ENCODE measurements at places on chromosomes 11 and 22.

DNA sequence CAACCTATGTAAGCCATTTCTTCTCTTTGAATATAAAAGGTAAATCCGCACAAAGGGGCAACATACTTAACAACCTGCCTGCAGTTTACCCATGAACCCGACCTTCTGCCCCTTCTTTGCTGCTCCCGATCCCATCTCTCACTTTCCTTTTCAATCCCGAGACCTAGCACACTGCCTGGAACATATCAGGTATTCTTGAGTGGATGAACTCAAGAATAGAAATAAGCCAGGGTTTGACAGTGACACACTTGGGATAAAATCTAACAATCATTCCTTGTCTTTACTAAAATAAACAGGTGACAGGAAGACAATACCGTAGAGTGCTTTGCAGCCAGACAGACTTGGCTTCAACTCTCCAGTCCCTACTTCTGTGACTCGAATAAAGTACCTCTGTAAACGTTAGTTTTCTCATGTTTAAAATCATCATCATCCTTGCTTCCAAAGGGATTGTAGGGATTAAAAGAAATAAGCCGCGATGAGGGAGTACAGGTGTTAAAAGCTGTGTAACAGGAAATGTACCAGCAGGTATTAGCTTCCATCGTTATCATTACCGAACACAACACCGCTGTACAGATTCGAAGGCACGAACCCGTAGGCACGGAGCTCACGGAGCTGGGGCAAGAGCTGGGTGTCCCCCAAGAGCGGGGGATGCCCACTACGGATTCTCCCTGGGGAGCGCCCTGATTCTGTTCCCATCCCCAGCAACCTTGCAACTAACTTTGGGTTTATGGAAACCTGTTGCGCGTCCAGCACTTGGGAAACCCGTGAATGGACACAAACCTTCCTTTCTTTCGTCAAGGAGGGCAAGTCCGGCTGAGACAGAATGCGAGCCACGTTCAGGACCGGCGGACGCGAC is 720 bp downstream of the UFD1 start:
- no peak for DNase-seq

DNA sequence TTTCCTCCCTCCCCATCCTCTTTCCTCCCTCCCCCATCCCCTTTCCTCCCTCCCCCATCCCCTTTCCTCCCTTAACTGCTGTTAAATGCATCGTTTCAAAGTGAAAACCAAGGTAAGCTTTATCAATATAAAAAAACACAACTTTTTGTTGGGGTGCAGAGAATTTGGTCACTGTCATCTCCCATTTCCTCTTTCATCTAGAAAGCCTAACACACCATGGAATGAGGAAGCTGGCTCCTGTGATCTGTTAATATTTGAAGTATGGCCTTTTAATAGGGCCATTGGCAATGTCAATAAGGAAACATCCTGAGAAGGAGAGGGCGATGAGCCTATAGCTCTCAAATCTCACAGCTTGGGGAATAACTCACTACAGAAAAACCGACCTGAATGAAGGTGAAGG is 7.0 kb downstream of the EXPH5 start:
- no peak for DNase-seq

DNA sequence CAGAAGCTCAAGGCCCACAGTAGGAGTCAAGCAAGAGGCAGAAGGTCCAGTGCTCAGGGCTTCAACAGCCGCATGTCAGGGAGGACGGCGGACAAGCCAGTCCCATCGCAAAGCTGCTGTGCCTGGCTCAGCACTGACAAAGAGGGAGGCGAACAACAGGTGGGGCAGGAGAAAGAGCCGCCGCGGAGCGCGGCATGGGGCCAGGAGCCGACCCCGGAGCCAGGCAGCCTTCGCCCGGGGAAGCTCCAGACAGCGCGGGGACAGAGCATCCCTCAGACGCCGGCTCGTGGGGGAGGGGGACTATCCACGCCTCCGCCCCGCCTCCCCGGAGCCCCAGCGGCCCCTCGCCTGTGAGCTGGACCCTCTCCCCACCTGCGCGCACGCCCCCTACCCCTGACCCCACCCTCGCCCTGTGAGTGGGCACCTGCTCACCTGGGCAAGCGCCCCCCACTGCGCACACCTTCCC is 369 bp downstream of the DHCR7 start:
- DNase-seq = peak; percentile 33

DNA sequence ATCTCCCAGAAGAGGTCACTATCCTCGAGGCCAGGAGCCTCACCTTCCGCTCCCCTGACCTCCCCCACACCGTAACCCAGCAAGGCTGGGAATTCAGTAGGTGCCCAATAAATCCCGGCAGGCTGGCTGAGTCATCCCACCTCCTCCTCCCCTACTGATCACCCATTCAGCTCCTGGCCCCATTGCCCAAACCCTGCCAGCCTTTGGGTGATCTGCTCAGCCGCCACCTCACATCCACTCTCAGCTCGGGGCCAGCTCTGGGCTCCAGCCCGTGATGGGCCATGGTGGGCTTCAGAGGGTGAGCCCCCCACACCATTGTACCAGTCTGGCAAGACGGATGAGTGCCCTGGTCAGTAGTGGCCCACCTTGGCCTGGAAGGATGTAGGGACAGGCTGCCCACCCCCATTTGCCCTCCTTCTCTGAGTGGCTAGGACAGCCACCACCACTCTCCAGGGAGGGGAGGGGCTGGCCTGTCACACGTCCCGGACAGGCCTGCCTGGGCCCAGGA is 8.2 kb downstream of the TRPM5 start:
- DNase-seq = no peak

DNA sequence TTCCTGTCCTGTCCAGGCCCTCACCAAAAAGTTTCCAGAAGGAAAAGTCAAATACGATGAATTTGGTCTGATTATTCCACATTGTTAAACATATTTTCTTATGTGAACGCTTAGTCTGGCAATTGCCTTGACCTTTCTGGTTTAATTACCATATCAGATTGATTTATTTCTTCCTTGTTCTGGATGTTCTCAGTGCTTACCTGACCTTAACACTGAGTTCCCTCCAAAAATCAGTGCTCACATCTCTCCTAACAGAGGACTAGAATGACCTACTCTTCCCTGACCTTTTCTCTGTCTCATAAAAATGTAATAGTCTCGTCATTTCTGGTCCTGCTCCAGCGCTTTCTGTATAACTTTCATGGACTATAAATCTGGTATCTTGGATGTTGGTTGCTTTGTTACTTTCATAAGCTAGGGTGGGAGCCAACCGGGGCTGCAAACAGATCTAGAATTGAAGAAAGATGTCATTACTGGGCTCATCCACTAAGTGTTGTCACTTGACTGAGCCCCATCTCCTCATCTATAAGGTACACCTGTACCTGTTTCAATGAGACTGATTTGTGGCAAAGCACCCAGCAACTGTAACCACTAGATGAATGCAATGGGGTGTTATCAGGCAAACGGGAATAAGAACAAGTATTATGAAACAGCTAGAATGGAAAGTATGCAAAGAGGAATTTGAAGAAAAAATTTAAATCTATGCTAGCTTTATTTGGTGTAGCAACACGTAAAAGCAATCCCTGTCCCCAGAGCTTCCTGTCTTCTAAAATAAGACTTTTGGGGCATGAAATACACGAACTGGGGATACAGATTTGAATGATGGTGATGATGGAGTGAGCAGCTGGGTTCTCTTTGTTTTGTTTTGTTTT is 2.4 kb downstream of the FADS2 start:
- no peak for DNase-seq

DNA sequence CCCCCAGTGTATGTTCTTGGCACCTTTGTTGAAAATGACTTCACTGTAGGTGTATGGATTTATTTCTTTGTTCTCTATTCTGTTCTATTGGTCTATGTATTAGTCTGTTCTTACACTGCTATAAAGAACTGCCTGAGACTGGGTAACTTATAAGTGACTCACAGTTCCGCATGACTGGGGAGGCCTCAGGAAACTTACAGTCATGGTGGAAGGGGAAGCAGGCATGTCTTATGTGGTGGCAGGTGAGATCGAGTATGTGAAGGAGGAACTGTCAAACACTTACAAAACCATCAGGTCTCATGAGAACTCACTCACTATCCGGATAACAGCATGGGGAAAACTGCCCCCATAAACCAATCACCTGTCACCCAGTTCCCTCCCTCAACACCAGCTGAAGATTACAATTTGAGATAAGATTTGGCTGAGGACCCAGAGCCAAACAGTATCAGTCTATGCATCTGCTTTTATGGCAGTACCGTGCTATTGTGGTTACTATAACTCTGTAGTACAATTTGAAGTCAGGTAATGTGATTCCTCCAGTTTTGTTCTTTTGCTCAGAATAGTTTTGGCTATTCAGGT is 836.2 kb downstream of the DLG2 start:
- no peak for DNase-seq

DNA sequence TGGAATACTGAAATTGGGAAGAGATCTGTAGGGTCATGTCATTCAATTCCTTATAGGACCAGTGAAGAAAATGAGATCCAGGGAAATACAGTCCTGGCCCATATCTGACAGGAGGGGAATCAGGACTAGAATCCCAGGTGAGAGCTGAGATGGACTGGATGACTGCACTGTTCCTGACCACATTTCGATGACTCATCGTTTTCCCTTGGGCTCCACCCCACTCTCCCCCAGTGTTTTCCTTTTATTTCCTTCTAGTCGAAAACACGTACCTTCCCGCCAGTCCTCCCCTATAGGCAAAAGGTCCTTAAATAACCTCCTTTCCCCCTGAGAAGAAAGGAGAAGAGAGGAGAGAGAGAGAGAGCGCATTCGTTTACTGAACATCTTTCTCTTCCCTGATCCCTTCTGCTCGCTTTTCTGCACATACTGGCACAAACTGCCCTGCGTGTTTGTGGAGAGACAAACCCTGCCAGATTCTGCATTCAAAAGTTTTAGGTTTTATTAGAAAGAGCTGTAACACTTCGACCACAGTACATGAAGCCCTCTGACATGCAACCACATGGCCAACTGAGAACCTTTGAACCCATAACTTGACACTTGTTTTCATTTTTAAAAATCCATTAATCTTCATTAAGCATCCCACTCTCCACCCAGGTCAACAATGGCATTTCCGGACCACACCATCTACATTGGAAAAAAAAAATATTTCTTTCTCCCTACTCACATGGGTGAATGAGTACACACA is 565.7 kb downstream of the METTL15 start:
- no peak for DNase-seq

DNA sequence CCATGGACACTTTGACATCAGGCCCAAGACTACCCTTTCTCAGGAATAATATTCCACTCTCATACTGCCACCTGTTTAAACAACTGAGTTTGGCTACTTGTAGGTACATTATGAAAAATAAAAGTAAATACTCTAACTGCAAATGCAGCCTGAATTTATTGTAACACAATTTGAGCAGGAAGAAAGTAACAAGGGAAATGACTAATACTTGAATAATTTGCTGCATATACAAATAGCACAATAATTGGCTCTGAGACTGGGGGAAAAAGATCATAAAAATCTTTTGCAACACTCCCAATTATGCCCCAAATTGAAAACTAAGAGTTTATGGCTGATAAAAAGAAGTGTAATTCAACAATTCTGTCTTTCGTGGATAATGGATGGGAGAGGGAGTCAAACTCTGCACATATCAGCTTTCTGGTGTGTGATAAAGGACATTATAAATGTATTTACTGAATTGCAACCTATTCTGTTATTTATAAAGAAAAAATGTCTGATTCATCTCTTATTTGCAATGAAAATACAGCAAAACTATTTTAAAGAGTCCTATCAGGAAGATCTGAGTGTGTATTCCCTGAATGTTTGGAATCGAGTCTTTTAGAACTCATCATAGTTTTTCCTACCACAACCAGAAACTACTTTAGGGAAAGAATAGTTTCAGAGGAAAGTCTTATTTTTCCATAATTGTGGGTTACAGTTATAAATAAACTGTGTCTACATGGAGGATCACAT is 359.0 kb downstream of the JRKL start:
- no peak for DNase-seq

DNA sequence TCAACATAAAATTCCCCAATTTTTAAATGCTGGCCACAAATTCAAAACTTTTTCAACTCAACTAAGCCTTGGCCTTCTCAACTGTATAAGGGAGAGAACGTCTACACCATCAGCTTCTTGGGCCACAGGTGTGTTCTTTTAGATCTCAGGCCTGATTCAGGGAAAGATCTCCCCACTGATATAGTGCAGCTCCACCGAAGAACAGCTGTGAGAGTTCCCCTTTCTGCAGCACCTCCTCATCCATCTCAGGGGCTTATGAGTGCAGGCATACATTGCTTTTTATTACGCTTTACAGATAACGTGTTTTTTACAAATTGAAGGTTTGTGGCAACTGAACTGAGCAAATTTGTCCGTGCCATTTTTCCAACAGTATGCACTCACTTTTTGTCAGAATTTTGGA is 8.0 kb upstream of the CD82 start:
- no peak for DNase-seq

DNA sequence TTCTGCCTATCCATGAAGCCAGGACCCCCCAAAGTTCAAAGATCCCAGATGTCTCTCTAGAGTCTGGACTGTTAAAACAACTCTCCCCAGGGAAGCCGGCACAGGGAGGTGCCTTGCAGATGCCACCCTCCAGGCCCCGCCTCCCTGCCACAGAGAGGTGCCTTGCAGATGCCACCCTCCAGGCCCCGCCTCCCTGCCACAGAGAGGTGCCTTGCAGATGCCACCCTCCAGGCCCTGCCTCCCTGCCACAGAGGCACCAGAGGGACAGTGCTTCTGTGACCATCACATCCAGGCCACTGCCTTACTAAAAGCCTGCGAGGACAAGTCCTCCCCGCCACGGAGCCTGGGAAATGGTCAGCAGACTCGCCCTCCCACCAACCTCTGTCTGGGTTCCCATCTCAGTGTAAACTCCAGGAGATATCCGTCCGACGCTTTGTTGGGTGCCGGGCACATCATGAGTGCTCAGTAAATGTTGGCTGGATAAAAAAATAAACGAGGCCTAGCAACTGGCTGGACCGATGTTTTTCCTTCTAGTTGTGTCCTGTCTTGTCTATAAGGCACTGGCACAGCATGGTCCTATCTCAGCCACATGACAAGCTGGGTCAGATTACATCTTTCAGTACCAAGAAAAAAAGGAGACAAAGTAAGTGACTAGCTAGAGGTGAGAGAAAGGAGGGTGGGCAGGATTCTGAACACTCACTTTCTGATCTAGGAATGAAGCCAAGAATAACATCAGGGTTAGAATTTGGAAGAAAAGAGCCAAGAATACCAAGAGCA is 91.2 kb upstream of the CSNK2A3 start:
- DNase-seq = no peak

DNA sequence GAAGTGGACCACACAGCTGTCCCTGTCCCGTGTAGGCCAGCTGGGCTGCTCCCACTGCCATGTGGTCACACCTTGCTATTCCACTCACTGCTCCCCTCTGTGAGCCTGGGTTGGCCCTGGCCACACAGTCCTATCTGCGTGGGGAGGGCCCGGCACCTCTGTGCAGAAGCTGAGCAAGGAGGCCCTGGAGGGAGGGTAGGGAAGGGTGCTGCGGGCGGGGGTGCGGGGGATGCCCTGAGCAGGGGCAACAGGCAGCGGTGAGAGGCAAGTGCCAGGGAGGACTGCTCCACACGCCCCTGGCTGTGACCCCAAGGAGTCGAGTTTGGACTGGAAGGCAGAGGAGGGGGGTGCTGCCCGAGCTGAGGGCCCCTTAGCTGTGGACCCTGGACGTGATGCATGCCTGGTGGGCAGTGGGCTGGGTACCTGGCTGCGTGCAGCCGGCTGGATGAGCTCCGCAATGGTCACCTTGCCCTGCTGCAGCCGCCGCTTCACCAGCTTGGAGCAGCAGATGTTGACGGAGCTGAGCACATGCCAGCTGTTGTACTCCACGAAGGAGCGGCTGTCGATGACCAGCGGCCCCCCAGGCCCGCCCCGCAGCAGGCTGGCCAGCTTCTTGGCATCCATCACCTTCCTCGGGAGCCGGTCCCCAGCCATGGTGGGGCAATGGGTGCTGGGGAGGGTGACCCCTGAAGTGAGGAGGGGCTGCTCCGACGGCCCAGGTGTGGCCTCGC is 6.7 kb downstream of the DUSP8 start:
- DNase-seq = no peak
